Activated CD4-positive, alpha-beta T cell treated with anti-CD3 and anti-CD28 coated beads for 48 hours (primary cell): ENCODE measurements at places on chromosomes 1 and 21.
A peak's percentile ranks its signal among the peaks of the same experiment; 100 is the strongest.

DNA sequence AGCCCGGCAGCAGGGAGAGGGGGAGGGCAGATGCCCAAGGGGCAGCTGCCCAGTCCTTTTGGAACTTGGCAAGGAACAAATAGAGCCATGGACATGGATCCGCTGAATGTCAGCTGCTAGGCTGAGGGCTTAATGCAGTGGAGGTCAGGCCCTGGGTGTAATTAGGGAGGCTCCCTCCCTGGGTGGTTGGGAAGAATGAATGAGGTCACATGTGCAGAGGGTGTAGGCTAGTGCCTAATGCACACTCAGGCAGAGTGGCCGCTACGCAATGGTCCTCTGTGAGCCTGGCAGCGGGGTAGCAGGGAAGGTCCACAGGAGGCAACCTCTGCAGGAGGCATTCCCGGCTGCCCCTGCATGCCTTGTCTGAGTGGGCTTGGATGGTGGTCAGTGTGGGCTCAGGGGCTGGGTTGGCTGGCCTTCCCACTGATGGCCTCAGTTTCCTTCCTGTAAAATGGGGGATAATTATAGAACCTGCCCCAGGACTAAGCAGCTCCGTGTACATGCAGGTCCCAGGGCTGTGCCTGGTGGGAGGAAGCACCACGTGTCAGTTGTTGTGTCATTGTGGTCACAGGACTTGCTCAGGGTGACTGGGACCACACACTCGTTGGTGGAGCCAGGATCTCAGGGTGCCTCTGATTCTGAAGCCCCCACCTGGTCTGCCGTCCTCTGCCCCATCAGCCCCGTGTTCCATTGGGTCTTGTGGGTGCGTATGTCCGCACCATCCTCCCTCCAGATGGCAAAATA, 81.6 kb upstream of the ACTL8 start:
- DNase-seq, result no peak

GRCh38 chr1:211935448-211935970, 99.8 kb downstream of the INTS7 start:
- peak; percentile 86 for DNase-seq

DNA sequence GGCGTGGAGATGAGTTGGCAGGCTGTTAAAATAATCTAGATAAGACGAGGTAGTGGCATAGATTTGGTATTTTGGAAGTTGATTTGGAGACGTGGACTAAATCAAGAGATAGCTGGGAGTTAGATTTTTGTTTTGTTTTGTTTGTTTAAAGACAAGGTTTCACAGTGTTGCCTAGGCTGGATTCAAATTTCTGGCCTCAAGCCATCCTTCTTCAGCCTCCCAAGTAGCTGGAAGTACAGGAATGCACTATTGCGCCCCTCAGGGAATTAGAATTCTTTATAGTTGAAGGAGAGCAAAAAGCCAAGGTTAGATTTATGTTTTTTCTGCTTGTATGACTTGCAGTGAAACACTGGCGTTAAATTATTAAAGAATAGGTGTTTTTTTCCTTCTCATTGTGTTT, 22.3 kb upstream of the SNRPE start:
- no peak for DNase-seq

DNA sequence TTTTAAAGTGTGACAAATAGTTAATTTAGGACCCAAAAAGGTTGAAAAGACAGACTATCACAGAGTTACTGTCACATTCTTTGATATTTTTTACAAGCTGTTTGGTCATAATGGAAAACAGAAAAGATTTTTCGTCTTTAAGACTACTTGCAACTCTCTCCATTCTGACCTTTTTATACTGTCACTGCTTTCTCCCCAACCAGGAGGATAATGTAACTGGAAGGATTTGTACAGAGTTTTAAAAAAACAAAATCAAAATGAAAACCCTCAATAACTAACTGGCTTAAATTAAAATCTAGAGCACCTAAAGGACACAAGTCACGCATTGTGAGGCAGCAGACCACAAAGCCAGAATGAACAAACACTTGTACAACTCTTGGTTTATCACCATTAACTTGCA, 257.7 kb downstream of the FAF1 start:
- no peak for DNase-seq

- no peak for DNase-seq
These were observed 3.8 kb downstream of the PHGDH start for GRCh38 chr1:119715542-119715941.

DNA sequence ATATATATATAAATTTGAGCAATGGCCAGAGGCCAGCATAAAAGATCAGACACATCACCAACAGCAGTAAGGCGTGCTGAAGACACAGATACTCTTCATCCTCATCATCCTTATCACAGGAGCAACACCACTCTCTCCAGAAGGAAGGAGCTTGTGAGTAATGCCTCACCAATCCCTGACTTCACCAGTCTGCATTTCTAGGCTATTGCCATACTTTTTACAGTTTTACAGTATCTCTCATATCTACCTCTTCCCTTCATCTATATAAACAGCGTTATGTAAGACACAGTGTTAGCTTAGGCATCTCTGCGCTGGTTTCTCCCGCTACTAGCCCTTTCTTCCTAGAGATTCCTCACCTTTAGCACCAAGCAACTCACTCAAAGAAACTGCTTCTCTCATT, 2.4 kb upstream of the ABL2 start:
- DNase-seq, result no peak

DNA sequence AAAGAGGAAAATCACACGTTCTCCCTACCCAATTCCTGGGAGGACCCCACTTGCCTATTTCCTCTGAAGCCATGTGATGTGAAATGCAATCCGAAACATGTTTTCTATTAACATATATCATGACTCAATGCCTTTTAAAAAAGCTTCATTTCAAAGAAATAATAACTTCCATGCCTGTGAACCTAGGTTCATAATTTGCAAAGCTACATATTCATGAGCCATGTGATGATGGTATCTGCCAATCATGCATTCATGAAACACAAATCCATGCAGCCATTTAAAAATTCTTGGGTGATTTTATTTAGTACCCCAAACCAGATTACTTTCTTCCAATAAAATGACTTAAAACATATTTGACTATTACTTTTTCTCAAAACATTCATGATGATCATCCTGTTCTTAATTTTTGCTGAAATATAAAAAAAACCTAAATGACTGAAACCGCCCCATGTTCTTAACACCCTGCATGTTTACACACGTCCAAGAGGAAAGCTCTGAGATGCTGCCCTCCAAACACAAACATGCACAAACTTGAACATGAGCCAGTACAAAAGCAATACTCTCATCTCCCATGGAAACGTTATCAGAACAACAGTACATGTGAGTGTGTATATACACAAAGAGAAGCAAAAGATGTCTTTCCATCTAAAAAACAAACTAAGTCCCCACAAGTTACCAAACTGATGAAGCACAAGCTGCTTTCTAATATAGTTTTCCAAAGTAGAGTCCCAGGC, 140.1 kb downstream of the TGFBR3 start:
- DNase-seq, result no peak
